LNCaP clone FGC (cell line): ENCODE measurements at places on chromosomes 13 and 19.
A peak's percentile ranks its signal among the peaks of the same experiment; 100 is the strongest.

GRCh38 chr13:37889102-37889501 is 19.5 kb upstream of the TRPC4 start:
- DNase-seq = no peak

GRCh38 chr19:55259540-55260210 is 858 bp upstream of the PPP6R1 start:
- DNase-seq = no peak

DNA sequence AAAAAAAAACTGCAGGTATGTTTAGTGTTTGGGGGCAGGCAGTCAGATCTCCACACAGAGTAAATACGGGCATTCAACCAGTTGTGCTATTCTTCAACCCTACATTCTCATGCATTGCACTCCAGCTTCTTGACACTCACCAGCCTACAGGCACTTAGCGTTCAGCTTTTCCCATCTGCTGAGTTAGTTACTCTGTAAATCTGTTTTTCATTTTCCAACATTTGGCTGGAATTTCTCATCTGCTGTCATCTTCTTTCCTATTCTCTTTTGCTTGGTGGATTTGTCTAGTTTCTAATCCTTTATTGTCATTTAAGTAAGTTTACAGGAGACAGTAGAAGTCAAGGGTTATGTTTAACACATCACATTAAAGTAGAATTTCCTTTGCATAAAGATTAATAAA is 1318.9 kb downstream of the OLFM4 start:
- DNase-seq = no peak

GRCh38 chr19:18349524-18350128 is 9.2 kb downstream of the PGPEP1 start:
- no peak for DNase-seq

DNA sequence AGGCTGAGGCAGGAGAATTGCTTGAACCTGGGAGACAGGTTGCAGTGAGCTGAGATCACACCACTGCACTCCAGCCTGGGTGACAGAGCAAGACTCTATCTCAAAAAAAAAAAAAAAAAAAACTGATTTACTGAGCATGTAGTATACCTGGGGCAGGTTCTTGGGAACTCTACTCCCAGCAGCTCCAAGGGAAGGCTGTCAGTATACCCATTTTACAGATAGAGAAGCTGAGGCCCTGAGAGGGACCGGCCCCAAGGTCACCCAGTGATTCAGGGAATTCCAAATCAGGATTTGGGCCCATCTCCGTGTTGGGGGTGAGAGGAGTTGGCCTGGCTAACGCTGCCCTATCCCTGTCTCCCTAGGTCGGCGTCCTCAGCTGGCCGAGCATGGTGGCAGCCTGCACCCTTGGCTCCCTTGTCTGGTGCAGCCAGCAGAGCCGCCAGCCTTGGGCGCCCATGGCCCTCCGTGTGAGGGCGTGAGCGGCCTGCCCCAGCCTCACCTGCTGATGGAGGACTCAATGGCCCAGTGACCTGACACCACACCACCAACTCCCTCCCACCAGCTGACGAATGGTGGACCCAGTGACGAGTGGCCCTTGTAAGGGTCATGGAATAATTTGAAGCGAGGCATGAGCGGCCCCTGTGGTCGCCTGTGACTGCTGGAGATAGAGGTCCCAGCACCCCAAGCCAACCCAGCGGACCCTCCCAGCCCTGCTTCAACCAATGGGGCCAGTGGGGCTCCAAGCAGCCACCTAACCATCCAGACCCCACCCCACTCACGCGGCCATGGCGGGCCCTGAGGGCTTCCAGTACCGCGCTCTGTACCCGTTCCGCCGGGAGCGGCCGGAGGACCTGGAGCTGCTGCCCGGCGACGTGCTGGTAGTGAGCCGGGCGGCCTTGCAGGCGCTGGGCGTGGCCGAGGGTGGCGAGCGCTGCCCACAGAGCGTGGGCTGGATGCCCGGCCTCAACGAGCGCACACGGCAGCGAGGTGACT is 2.4 kb downstream of the PIK3R2 start:
- no peak for DNase-seq

GRCh38 chr13:50685491-50685890 is 158.0 kb downstream of the DLEU7 start:
- DNase-seq = peak; percentile 33
